Panc1 (cell line): ENCODE measurements at places on chromosomes 2 and 18. TPM values are rescaled to one million over a fixed set of nuclear protein-coding genes. Genes with fewer than 3 reads are reported as not detected.

NT5C1B gene
- total RNA-seq: not detected

DOK6 gene
- total RNA-seq: not detected

EIF4E2 gene
- total RNA-seq: 84.0 TPM

OR6B3 gene
- total RNA-seq: not detected

CCDC141 gene
- total RNA-seq: 0.10 TPM

TXNL4A gene
- 416 TPM for total RNA-seq

SF3B1 gene
- 275 TPM for total RNA-seq

WDR43 gene
- 86.5 TPM for total RNA-seq

ALKAL2 gene
- total RNA-seq: not detected

KLHL14 gene
- 6.7 TPM for total RNA-seq
